ENCODE measurements at places on chromosomes 3 and 15.

DNA sequence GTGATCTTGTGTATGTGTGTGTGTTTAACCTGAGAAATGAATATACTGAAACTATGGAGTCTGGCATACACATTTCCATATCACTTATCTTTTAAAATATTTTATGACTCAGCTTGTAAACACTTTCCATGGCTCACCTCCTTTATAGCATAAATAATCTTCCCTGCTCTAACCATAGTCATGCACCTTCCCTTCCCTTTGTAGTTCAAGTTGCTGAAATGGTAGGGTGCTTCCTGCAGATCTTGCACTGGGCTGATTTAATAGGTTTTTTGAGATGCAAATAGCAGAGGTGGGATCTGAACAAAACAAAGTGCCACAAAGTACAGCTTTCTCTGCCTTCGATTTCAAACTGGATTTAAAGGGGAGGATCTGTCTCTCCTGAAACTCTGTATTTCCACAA, 712.7 kb upstream of the LMCD1 start:
- no peak for DNase-seq

GRCh38 chr15:79765081-79765480, 131.7 kb downstream of the MTHFS start:
- DNase-seq, result no peak

DNA sequence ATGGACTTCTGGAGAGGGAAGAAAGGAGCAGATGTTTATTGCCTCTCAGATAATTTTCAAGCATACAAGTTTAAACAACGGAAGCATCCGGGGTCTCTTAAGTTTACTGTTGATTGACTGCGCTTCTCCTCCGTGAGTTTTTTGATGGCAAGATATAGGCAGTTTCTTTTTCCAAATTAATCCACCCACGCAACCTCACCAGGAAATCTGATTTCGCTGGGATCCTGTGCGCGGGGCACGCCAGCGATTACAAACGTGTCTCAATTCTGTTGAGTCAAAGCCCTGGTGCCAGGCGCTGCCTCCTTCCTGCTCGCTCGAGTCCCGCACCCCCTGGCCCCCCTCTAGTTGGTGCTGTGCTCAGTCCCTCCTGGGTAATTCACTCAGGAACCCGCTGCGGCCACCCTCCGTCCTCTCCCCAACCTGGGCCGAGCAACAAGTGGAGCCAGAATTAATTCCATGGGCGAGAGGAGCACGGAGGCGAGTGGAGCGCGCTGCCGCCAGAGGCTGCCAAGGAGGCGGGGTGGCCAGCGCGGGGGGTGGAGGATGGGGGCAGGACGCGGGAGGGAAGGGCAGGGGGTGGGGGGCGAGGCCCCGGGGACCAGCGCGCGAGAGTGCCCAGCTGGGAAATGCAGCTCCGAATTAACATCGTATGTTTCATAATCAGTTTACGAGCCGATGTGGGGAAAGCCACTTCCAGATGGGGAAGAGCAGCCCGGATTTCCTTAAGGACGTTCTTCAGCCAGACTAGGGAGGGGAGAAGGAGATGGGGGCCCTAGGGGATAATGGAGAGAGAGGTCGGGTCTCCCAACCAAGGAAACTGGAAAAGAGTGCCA, 6.0 kb downstream of the WNT5A start:
- no peak for DNase-seq

DNA sequence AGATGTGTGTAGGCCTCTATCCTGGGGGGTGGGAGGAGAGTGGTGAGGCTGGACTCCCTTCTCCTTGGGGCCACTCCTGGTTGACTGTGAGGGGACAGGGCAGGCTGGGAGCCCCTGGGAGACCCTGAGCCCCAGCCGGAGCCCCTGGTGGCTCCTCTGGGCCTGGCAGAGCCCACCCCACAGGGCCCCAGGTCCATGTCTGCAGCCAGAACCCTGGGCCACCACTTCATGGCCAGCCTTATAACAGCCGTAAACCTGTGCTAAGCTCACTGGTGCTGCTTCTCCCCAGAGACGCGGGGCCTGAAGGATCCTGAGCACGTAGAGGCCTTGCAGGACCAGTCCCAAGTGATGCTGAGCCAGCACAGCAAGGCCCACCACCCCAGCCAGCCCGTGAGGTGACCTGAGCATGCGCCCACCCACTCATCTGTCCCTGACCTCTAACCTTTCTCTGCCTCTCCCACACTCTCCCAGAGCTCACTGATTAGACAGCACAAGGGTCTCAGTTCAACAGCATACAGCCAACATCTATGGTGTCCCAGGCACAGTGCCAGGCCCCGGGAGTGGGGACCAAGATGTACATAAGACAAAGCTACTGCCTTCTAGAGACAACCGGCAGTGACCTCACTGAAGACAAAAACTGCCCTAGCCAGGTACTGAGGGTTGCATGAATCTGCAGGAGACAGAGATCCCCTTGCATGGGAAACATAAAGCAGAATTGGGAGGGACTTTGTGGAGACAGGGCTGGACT, 3.5 kb downstream of the NR2E3 start:
- DNase-seq, result no peak

DNA sequence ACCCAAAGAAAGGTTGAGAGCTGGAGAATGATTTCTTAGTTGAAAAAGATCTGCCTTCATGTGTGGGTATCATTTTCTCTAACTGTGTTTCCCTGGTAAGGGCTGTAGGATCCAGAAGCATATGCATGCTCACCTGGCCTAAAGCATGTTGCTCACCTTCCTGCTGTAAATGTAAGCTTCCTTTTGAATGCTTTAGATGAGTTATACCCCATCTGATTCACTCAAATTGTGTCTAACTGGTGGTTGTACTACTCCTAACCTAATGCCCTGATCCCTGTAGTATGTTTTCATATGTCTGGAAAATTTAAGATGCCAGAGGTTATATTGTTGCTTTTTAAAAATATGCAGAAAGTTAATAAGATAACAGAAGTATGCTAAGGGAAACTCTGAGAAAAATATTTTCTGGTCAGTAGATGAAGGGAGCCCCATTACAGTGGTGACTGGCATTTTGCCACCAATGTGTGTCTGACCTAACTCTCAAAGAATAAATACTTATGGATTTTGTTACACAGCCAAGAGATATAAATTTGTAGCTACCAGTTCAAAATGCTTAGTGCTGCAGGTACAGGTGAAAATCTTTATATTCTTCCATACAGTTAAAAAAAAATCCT, 7.7 kb downstream of the FILIP1L start:
- no peak for DNase-seq

GRCh38 chr3:144760831-144761230, 789.2 kb downstream of the DIPK2A start:
- DNase-seq, result no peak

DNA sequence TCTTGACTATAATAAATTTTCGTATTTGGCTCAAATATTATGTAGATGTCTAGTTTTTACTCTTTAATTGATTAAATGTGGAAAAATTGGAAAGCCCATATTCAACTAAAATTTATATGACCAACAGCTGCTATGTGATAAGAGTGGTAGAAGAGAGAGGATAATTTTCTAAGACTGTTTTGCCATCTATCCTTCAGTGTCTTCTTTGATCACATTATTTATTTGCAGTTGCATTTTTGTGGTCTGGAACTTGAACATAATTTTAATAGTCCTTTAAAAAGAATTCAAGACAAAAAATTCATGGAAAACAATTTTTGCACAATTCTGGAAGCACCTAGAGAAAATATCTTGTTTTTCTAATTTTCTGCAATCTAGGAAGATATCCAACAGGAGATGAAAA, 213.3 kb upstream of the THBS1 start:
- no peak for DNase-seq

GRCh38 chr15:92638709-92639365, 16.7 kb downstream of the FAM174B start:
- DNase-seq, result no peak

DNA sequence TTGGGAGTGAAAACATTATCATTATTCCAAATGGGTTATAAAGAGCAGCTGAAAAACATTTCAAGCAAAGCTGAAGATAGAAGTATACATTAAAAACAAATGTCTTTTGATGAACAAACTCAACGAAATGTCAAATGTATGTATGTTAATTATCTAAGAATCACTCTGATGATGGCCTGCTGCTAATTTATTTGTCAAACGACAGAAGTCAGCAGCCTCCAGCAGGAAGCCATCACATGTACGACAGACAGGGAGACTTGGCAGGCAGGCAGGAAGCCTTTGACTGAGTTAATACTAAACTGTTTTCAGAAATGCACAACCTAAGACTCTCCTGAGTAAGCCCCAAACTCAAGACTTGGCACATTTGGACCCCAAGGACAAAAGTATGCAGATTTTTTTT, 491.1 kb downstream of the ZNF385D start:
- no peak for DNase-seq

DNA sequence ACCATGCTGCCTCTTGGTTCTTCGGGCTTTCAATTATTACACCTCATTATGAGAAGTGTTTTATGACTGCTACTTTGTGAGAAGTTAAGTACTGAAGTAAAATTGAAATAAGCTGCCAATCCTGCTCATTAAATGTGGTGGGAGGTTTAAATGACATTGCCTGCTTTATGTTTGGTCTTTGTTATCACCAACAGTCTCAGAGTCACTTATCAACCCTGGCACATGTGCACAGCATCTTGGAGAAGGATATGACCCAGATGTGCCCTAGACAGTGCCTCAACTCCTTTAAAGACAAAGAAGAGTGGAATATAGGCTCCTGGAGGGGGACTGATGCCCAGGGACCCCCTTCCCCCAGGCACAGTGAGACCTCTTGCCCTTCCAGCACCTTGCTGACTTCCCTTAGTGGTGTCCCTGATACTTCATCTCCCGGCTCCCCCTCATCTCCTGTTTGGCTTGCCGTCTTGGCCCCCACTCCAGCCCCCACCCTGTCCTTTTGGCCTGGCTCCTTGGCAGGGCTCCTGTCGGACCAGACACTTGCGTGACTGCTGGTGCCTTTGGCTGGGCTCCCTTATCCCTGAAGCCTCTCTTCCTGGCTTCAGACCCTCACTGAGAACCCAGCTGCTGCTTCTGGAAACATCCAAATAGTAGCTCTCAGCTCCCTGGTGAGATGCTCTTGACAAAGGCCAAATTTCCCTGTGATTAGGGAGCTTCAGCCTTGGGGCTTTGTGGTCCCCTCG, 39.8 kb downstream of the ARHGAP31 start:
- no peak for DNase-seq

DNA sequence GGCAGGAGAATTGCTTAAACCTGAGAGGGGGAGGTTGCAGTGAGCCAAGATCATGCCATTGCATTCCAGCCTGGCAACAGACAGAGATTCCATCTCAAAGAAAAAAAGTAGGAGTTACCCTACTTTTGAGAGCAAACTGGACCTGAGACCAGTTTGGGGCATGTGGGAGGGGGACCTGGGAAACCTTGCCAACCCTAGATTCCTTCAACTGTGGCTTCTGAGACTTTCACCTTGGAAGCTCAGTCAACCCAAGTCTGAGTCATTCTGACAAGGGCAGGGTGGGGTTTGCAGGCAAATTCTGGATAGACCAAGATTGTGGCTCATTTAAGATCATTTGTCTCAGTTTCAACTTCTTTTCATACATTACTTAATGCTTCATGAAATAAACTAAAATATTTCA, 23.8 kb upstream of the SIAH2 start:
- DNase-seq, result no peak

GRCh38 chr15:70415398-70415797, 317.7 kb upstream of the TLE3 start:
- no peak for DNase-seq

DNA sequence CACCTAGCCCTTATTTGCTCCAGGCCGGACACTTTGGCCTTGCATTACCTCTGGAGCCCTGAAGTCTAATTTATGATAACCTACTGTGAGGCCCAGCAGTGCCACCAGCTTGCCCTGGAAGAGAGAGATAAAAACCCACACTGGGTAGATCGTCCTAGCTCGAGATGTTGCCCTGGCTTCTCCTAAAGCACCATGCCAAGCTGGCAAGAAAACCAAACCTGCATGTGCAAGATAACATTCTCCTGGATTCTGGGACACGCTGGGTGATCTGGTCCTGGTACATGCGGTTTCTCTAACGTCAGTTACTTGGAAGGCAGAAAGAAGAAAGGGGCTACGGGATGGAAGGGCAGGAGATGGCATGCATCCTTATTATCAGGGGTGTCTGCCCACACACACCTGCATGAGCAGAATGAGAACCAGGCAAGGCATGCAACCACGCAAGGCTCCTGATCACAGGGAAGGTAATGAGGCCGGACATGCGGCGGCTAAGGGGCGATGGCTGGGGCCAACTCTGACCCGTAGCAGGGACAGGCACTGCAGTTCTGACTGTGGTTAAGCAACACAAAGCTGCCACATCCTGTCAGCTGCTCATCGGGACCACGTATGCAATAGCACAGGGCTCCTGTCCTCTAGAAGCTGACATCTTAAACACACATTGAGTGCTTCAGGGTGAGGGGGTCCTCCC, 73.0 kb downstream of the OXNAD1 start:
- peak; percentile 20 for DNase-seq

DNA sequence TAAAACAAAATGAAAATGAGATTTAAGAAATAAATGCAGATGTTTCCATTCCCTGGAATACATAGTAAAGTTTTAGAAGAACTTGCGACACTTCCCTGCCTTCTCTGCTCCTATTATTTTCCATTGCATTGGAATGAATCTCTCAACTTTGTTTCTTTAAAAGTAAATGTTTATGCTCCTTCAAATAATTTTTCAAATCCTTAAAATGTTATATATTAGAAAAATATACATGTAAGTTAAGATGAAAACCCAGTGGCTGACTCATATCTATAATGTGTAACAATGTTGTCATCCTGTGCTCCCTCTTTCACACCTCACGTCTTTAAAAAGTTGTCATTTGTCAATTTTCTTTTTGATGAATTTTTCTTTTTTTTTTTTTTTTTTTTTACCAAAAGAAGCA, 3.6 kb downstream of the RBMS3 start:
- DNase-seq, result no peak

DNA sequence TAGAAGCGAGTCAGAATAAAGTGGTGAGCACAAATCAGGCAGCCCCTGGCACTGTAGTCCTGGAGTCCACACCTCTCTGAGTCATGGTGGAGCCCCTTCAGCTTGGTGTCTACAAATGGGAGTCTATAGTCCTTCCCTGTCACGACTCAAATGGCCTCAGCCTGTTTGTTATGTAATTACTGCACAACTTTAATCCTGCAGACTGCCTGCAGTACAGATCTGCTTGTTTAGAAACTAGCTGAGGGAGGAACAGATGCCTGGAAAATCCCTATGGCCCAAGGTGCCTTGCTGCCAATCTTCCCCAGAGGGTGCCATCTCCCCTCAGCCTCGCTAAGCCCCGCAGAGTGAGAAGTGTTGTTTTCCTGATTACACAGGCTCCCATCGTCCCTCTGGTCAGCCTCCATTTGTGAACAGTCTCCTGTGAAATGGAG, 3.9 kb upstream of the CXCR6 start:
- no peak for DNase-seq

DNA sequence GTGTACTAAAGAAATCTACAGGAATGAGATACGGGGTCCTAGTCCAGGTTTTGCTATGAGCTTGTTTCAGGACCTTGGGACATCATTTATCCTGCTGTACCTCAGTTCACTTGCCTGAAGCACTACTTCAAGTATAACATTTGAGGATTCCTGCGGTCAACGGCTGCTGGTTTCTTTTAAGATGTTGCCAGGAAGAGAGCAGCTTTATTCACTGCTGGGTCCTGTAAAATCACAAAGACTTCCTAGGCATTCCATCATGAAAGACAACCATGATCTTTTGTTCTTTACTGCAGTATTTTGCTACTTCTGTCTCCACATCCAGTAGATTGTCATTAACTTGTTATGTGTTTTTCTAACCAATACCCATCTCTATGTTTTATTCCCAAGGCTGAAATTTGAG, 61.0 kb upstream of the PYDC2 start:
- DNase-seq, result no peak

All from stimulated activated CD8-positive, alpha-beta memory T cell treated with anti-CD3 and anti-CD28 coated beads, Interleukin-15, amount 100 ng/mL, for 1 hour (primary cell).